ENCODE measurements at places on chromosomes 7 and 10.

GRCh38 chr10:109920016-109920415 lies 3.3 kb downstream of the XPNPEP1 start:
- DNase-seq, result no peak

GRCh38 chr10:69499726-69500689 lies 48.7 kb downstream of the TSPAN15 start:
- DNase-seq, result no peak

GRCh38 chr7:415646-416525 lies 103.8 kb downstream of the PDGFA start:
- no peak for DNase-seq

DNA sequence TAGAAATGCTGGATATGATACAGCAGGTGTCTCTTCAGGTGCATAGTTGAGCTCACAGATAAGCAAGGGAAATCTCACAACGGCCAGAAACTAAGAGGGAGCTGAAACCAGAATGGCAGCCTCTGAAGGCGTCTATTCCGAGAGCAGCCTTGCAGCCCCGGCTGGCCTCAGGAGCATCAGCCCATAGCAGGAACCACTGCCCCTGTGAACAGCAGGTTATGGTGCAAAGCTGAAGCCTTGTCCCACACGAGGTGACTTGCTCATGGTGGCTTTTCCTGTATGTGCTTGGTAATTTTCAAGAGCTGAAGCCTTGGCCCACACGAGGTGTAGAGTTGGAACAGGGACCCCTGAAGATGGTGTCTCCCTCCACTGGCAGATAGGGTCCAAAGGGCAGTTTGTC lies 33.2 kb downstream of the BNIP3 start:
- no peak for DNase-seq

DNA sequence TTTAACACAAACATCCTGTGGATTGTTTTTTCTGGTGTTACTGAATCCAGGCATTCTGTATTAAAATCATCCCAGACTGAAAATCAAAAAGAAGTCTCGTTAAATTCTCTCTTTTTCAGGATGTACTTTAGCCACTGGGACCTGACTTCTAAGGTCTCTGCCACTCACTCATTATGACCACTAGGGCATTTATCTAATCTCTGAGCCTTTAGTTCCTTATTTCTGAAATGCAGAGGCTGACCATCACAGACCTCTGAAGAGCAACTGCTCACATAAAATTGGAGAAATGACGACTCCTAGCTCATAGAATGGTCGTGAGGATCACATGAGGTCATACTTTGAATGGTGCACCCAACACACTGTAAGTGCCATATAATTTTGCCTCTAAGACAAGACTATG lies 63.2 kb downstream of the KCNMA1 start:
- DNase-seq, result no peak

All from fibroblast of gingiva (primary cell).